ENCODE measurements at places on chromosomes 3 and 15.

DNA sequence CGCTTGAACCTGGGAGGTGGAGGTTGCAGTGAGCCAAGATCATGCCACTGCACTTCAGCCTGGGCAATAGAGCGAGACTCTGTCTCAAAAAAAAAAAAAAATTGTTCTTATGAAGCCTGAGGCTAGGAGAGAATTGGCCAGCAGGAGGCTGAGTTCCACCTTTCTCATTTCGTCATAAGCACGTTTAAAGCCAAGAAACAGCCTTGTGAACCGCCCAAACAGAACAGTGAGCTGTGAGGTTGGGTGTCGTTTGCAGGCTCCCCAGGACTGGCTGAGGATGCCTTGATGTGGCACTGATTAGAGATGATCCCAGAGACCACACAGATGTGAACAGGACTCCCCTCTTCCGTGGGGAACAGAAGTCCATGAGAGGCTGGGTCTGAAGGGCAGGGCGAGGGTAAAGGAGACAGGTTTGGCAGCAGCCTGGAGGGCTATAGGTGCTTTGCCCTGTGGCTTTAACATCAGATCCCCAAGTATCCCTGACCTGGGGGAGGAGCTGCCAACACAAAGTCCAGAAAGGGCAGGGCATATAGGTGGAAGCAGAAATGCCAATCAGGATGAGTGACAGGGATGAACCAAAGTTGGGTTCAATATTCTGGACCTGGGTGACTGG lies 52.9 kb downstream of the CLEC3B start:
- no peak for DNase-seq

DNA sequence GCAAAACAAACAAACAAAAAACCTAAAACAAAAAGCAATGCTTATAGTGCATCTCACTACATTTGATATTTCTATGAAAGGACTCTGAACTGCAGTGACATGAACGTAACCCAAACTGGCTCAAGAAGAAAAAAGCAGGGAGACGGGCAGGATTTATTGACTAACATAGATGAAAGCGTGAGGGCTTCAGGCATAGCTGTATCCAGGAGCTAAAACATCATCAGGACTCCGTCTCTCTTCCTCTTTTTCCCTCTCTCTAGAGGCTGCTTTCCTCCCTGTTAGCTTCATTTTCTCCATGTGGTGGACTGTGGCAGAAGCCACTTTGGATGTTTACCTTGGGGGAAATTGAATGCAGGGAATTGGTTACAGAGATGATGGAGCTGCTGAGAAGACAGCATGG lies 418.2 kb upstream of the PROK2 start:
- no peak for DNase-seq

DNA sequence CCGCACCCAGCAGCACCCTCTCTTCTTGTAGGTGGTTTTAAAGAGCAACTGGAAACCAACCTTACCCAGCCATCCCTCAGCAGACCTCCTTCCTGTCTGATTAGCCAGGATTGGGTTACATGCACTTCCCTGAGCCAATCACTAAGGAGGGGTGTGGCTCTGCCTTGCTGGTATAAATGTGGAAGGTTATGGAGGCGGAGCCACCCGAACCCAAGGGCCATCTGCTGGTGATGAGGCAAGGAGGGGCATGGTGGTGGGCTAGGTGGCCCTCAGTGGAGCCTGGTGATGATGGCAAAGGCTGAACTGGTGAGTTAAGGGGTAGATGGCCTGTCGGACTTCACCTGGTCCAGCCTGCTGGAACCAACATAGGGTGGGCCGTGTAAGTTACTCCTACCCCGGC lies 39.8 kb downstream of the CCDC33 start:
- DNase-seq = no peak

DNA sequence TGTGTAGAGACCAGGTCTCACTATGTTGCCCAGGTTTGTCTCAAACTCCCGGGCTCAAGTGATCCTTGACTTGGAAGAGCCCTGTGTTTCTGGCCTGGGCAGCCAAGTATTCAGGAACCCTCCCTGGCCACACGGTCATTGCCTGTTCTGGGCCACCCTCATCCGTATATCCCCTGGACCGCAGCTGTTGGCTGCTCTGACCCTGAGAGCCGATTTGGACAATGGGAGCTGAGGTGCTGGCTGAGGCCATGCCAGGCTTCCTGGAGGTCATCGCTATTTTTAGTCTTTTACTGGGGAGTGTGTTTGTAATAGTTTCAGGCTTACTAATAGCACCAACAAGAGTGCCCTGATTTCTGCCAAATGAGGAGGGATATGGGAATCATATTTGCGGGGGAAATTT lies 60.7 kb downstream of the ADAMTS7 start:
- no peak for DNase-seq

DNA sequence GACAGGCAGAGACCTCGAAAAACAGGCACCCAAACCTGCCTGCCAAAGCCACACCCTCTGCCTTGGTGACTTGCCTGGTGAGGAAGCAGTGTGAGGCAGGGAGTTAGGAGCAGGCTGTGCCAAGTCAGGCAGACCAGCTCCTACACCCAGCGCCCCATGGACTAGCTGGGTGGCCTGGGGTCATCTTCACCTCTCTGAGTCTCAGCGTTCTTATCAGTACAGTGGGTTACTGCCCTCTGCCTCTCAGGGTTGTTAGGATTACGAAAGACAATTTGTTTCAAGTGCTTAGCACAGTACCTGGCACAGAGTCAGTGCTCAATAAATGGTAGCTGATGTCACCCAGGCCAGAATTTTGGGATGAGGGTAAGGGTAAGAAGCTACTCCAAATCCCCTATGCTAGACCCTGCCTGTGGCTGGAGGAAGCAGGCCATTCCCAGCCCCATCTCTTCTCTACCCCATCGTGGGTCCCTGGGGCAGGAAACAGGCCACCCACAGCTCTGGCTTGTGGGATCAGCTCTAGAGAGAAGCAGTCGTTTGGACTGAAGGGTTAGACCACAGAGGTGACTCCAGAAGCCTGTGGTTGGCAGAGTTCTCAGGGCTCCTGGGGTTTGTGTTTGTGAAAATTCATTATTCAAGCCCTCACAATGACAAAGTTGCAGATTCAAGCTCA lies 10.1 kb downstream of the SLC51B start:
- DNase-seq = no peak

DNA sequence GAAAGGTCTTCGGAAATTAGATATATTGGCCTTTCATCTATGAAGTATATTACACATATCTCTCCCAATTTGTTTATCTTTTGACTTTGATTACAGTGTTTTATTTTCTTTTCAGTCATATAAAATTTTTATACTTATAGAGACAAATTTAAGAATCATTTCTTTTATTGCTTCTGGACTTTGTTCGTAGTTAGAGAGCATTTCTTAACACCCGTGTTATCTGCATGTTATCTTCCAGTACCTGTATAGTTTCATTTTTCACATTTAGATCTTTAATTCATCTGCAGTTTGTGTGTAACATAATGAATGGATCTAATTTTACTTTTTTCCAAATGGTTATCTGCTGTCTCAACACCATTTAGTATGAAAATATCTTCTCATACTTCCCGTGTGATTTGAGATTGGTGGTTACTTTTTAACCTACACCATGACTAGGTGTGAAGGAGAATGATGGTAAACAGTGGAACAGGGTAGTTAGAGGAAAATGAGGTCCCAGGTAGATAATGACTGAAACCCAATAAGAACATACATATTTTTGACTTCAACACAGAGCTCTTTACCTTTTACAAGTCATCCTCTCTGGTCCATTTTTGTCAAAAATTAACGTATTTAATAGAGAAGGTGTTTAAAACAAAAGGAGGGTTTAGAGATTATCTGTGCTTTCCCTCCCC lies 99.3 kb downstream of the LPP start:
- no peak for DNase-seq

DNA sequence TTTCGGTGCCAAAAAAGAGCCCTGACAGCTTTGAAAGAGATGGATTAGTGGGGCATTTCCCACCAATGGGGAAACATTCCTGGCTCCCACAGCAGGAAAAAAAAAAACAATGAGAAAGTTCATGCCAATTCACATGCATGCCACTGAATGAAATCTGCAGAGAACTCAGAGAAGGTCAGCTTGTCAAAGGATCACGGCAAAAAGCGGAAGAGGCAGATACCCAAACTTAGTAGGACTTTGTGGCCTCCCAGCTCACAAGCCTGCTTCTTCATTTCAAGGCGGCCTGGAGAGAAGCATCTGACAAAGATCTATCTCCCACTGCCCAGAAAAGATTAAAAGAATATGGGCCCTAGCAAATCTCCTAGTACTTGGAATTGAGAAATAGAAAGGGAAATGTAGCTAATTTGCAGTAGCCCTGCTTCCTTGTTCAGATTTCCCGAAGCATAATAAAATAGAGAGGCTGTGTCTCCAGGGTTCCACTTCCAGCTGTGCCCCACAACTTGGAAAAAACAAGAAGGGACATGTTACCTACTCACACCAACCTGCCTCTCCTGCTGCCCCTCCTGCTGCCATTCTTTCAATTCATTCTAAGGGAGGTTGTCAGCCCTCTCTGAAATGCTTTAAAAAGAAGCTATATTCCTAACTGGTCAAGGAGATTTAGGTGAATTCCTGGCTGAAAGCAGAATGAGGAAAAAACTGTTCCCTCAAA lies 170.4 kb downstream of the FHIT start:
- DNase-seq = no peak

DNA sequence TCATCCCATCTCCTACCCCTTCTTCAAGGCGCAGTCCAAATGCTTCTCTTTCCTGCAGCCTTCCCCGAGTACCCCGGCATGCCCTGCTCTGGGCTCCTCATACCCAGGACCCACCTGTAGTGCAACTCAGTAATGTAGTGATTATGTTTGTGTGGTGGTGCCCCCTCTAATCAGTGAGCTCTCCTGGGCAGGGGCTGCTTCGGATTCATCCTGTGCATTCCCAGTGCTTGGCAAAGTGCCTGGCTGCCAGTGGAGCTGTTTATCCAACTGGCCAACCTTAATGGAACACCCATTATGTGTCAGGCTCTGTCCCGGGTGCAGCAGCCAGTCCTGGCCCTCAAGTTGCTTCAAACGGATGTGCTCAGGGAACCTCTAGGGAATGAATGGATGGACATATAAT lies 174.4 kb upstream of the LINGO1 start:
- no peak for DNase-seq

DNA sequence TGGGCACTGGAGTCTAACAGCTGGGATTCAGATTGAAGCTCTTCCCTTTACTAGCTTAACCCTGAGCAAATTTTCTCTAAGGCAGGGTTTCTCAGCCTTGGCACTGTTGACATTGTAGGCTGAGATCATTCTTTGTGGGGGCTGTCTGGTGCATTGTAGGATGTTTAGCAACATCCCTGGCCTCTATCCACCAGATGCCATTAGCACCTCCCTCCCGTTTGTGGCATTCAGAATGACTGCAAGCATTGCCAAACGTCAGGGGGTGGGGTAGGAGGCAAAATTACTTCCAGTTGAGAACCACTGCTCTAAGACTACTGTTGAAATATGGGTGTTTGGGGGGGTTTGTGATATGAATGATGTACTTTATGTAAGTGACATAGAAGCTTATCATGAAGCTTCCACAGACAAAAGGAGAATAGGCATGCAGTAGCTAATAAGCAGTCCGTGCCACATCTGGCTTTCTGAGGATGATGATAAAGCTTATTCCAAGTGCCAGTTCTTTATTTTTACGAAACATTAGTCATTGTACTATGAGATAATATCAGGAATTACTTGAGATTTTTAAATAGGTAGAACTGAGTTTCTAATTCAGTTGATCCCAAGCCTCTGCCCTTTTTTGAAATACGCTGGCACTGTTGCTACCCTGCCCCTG lies 39.3 kb downstream of the NKIRAS1 start:
- DNase-seq = no peak

DNA sequence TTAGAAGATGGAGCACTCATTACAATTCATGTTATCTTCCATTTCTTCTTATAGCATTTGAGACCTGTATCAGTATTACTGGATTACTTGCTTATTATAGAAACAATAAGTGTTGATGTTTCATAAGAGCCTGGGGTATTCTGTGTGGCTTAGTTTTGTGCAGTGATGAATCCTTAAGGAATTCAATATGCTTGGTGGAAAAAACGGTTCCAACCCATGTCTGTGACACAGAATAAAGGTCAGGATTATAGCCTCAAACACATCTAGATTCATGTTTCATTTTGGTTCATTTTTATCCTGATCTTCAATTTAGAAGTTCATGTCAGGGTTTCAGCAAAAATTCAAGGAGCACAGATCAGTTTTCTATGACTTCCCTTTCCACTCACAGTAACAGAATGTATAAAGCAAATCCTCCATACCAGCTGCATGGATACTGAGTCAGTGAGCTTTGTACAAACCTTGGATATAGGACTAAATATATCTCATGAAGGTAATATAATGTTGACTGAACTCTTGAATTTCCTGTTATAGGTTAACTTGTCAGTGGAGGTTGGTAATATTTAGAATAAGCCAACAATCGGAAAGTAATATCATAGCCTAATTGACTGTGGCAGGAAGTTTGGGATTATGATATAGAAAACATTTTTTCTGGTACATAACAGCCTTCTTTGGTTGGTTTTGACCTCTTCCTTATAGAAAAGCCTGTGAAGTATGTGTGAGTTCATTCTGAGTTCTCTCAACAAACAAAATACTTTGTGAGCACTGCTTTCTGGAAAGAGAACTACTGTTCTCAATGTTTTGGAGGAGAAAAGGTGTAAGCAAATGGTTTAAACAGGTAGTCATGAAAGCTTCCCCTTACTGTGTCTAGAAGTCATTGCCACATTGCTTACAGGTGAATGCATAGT lies 218.2 kb upstream of the TPM1 start:
- DNase-seq = no peak

- no peak for DNase-seq
Measured at GRCh38 chr15:101119181-101119580, 132.7 kb downstream of the CHSY1 start.

GRCh38 chr15:93477188-93477587 lies 388.2 kb upstream of the RGMA start:
- no peak for DNase-seq
